ENCODE measurements at places on chromosomes 4 and X.

GRCh38 chr4:95625020-95625419 lies 76.2 kb upstream of the UNC5C start:
- DNase-seq, result no peak

- DNase-seq, result peak; percentile 77
Measured at GRCh38 chr4:138204507-138204906, 37.6 kb downstream of the SLC7A11 start.

- no peak for DNase-seq
Measured at GRCh38 chr4:76035799-76036380, at the start of gene CXCL11. TSS of gene CXCL11 (minus strand) at chr4:76036070. CDS start at chr4:76035987, 83 bp downstream.

- DNase-seq, result no peak
Measured at GRCh38 chr4:141240671-141241070, 20.0 kb downstream of the ZNF330 start.

DNA sequence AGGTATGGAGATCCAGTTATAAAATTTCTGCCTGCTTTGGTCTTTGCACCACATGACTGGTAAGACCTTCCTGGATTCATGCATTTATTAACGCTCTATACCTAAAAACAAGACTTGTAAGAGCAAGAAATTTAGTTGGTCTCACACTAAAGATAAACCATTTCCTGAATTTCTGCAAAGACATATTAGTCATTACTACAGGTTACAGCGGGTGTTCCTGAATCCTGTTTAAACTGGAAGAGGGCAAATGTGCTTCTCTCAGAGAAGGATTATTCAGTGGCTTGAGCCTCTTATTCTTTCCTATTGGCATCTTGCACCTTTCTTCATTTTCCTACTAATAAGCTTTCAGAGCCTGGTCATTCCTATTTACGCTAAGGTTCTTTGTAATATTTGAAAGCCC lies 397.6 kb upstream of the TENM3 start:
- no peak for DNase-seq

GRCh38 chr4:77881460-77882295 lies 19.0 kb downstream of the MRPL1 start:
- no peak for DNase-seq

DNA sequence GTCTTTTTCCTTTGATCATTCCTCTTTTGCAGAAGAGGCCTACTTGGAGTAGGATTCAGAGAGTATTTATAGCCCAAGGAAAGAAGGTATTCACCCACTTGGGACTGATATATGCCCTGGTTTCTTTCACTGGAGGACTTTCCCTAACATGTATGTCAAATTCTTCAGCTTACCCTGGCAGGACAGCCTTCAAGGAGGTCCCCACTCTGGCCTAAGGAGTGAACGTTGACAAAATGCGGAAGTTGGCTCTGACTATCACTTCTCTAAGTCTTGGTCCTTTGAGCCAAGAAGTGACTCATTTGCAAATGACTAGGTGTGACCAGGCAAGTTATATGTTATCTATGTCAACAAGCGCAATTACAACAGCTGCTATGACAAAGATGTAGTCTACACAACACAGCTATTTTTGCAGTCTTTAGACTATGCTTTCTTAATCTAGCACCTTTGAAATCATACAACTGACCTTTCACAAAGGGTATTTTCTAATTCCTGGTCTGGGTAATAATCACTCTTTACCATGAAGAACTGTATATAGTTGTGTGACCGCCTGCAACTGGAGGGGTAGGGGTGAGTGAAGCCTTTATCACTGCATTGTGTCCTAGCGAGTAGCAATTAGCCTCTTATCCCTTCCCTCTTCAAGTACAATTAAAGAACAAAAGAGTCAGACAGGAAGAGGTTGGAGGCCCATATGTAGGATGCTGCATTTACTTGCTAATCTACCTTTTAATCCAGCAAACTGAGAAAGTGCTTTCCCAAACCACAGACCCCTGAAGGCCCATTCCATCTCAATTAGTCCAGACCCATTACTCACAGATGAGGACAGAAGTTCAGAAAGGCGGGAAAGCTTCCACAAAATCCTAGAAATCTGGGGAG lies 50.1 kb downstream of the RASGEF1B start:
- peak; percentile 33 for DNase-seq

- no peak for DNase-seq
Measured at GRCh38 chr4:55079451-55080173, 45.8 kb downstream of the KDR start.

GRCh38 chrX:6718766-6719165 lies 183.8 kb upstream of the VCX3A start:
- no peak for DNase-seq

GRCh38 chr4:107034996-107035818 lies 906 bp downstream of the DKK2 start:
- DNase-seq, result no peak

GRCh38 chr4:10761903-10762302 lies 77.3 kb upstream of the CLNK start:
- no peak for DNase-seq

- no peak for DNase-seq
Measured at GRCh38 chrX:44253575-44253942, 89.9 kb downstream of the EFHC2 start.

DNA sequence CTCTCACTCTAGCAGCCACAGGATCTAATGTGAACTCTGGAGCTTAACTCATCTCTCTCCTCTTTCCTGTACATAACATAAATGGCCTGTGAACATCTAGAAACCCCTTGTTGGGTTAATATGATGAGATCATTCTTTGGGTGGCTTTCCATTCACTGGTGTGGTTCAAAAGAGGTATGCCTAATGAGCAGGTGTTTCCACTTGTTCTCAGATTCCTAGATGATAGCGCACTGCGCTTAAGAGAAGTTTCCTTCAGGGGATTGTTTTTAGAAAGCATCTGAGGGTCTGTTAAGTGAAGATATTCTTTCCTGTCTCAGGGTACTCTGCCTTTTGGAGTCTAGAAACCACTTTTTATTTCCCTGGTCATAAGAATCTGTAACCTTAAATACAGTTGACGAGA lies 32.5 kb downstream of the FRMPD4 start:
- DNase-seq, result no peak

- no peak for DNase-seq
Measured at GRCh38 chr4:153790500-153790865, 1.6 kb upstream of the SFRP2 start.

GRCh38 chr4:123244137-123244536 lies 152.5 kb upstream of the SPRY1 start:
- DNase-seq, result no peak

DNA sequence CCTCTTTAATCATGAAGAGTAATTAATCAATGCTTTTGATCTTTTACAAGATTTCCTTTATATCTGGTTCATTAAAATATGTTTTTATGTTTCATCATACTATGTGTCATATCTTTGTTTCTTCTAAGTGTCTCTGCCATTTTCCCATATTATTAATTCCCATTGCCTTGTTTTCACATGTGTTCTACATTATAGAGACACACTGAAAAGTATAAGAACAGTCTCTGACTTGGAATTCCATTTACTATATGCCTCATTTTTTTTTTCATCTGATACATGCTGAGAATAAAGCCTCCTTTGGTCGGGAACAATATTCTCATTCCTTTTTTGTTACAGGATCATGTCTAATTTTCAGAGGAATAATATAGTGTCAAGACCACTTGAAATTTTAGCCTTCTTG lies 4.3 kb downstream of the BANK1 start:
- no peak for DNase-seq

GRCh38 chrX:53280331-53281320 lies 758 bp downstream of the IQSEC2 start:
- no peak for DNase-seq

- DNase-seq, result no peak
Measured at GRCh38 chrX:23271026-23271425, 63.6 kb upstream of the PTCHD1 start.

DNA sequence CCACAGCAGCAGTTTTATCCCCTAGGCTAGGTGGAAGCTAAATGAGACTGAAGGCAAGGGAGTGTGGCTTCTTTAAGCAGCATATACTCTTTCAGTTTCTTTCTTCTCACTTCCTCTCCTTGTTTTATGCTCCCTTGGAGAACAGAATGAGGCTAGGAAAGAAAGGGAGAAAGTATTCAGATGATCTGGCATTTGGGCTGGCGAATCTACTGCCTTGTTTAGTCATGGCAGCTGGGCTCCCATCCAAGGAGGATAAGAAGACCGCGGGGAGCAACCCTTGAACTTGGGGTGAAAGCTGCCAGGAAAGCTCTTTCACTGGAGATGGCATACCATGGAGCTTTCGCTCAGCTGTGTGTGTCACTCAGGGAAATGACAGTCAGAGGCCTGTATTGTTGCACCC lies 72.1 kb downstream of the ARHGEF38 start:
- DNase-seq, result no peak

- DNase-seq, result no peak
Measured at GRCh38 chr4:1746919-1747602, 25.7 kb downstream of the TACC3 start.

- DNase-seq, result no peak
Measured at GRCh38 chr4:185036019-185036418, 17.7 kb downstream of the HELT start.

- no peak for DNase-seq
Measured at GRCh38 chr4:156294577-156294976, 340.9 kb upstream of the CTSO start.

- no peak for DNase-seq
Measured at GRCh38 chrX:131330735-131331134, 41.6 kb upstream of the IGSF1 start.

GRCh38 chr4:1291996-1292702 lies 2.5 kb downstream of the MAEA start:
- no peak for DNase-seq

DNA sequence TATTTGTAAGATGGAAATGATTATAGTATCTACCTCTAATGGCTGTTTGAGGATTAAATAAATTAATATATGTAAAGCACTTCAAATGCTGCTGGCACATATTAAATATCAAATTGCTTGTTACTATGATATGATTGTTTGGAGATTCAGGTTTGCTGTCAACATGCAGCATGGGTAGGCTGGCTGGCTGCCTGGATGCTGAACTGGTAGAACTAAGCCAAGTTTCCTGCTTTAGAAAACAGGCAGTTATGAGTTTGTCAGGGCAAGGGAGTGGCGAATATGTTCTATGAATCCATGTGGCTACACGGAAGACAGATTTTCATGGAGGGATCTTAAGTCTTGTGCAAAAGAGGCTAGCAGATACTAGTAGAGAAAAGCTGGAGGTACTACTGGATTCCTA lies 239.6 kb downstream of the GBA3 start:
- DNase-seq, result no peak

GRCh38 chr4:83010522-83011318 lies at the start of gene LIN54:
TSS of gene LIN54 (minus strand) at chr4:83010823. CDS start at chr4:82984844, 25,979 bp downstream.
- no peak for DNase-seq

DNA sequence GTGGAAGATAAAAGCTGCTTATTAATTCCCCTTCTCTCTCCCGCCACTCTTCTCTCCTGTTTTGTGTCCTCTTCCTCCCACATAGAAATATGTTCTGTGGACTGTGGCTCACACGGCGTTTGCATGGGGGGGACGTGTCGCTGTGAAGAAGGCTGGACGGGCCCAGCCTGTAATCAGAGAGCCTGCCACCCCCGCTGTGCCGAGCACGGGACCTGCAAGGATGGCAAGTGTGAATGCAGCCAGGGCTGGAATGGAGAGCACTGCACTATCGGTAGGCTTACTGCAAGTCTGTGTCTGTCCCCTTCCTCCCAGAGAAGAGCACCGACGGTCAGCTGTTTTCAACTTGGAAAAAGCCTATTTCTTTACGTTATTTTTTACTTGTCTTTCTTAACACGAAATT lies 229.1 kb downstream of the DCTD start:
- no peak for DNase-seq

Data from NCI-H2029 treated with DMSO at 0.1 percent for 48 hours (cell line).